NCI-H187 treated with DMSO at 0.1 percent for 48 hours (cell line): ENCODE measurements at places on chromosomes 3 and 15.

DNA sequence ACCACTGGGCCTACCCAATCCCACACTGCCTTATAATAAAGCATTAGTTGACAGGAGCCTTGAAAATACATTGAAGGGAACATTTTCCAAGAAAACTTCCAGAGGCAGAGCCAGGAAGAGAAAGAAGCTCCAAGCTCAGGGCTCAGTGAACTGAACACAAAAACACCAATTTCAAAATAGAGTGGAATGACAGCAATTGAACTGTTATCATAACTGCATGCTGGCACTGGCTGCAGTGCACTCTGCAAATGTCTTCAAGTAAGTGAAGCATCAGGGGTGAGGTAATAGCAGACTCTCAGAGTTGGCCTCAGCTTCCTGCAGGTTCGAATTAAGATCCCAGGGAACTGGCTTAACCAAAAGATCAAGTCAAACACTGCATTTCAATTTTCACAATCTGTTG, 388.0 kb upstream of the WNT5A start:
- DNase-seq, result no peak

DNA sequence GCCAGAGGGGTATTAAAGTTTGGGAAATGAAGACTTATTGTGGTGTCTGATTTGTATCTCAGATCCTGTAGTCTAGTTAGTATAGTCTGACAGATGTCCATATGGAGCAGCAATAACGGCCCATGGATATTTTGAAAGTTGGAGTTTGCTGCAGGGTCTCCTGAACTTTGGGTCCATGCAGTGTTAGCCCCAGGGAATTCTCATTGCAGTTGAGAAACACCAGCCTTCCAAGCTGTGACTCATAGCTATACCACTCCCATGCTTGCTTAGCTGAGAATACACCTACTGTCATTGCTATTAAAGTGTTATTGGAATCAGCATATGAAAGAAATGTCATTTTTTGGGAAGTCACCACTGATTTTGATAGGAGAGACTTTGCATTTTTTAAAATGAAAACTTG, 29.2 kb downstream of the TMOD2 start:
- DNase-seq, result no peak

GRCh38 chr3:186077466-186077865, 31.4 kb downstream of the ETV5 start:
- no peak for DNase-seq

- no peak for DNase-seq
Observed at GRCh38 chr15:53625260-53625659, 134.2 kb downstream of the WDR72 start.

- no peak for DNase-seq
Observed at GRCh38 chr3:45793482-45794176, 2.7 kb downstream of the SLC6A20 start.

- no peak for DNase-seq
Observed at GRCh38 chr15:73480050-73480449, 37.1 kb downstream of the REC114 start.

DNA sequence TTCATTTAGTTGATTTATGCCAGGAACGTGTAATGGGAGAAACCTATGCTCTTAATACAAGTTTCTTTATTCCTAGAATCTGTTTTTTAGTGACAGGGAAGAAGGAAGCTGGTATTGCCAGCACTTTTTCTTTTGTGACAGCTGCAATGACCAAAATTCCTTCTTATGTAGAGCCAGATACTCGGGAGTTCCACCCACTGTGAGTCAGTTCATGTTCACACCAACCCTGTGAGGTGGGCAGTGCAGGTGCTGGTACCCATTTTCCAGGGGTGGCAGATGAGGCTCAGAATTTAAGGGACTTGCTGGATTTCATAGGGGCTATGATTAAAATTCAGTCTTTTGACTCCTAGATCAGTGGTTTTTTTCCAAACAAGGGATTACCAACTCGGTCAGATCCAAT, 34.7 kb downstream of the OXNAD1 start:
- DNase-seq, result no peak

- DNase-seq, result no peak
Observed at GRCh38 chr15:91853948-91854638, 585 bp downstream of the SLCO3A1 start.

DNA sequence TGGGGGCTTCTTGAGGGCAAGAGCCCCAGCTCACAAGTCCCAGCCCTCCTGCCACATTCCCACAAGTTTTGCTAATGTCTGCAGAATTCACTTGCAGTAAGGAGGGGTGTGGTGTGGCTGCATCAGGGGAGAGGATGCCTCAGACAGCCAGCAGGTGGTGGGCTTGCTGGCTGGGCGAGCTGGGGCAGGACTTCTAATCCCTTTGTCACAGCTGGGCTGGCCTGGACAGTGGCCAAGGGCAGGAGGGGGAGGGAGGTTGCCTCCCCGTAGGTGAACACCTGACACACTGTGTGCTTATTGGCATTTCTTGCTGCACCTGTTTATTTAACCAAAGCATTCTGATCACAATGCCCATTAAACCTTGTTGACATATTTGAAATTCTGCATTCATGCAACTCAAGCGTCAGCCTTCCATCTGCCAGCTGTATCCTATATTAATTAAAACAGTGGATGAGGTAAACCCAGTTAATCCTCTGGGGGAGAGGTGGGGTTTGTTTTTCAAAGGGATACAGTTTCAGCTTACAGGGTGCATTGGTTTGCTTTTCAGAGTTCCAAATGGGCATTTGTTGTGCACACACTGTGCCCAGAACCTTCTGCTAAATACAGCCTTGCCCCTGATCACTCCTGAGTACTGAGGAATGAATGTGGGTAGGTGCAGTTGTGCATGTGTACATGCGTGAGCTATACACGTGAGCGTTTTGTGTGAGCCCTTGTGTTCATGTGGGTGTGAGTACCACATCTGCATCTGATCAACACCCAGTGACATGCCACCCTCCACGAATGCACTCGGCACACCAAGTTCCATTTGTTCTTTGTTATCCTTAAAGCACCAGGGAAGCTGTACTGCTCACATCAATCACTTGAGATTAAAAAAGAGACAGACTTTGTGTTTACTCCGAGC, 268.7 kb downstream of the XXYLT1 start:
- DNase-seq, result peak; percentile 25

DNA sequence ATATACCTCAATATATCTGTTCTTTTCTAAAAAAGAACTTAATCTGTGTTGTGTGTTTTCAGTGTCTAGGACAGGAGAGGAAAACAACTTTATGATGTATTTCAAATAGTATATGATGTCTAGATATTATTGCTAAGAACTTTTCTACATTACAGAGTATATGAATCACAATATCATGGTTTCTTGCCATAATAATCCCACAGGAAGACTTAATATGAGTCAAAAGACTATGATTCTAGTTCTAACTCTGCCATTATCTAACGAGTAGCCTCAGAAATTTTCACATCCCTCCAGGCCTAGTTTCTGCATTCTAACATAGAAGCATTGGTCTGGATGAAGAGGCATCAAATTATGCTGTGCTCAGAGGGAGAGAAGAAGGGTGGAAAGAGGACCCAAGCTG, 107.7 kb upstream of the SPRED1 start:
- DNase-seq, result no peak

DNA sequence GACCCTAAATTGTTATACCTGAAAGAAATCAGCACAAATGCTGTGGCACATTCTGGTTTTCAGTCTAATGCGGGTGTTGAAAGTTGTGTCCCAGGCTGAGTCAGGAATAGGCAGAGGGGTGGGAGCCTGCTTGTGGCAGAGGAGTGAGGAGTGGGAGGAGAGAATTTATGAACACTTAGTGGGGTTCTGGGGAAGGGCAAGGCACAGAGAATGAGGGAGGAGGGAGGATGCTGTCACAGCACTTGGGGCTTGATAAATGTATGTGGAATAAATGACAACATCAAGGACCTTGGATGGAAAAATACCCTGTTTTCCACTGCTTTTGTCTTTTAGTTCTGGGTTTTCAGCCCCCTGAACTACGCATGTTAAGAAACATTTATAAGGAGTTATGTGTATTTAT, 49.3 kb downstream of the ZNF621 start:
- DNase-seq, result no peak

DNA sequence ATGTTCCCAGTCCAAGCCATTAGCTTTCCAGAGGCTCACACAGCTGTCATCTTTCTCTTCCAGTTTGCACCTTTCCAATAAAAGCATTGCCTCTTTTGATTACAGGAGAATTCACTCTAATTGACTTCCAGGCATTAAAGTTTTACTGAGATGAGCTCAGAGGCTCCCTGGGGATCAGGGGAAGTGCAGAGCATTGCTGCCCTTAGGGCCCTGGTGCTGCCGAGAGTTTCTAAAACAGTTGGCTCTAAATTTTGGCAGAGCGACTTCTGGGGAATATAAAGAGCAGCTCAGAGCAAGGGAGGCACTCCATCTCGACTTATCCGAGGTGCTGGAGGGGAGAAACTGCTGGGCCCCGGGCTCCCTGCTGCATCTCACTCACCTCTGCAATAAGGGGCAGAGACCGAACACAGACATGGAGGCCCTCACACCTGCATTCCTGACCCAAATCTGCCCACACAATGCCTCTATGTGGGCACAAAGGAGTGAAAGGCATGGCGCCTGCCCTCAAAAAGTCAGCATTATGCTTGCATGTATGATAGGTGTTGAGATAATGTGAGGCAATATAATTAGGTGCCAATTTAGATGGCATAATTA, 61.7 kb downstream of the SCN11A start:
- no peak for DNase-seq

DNA sequence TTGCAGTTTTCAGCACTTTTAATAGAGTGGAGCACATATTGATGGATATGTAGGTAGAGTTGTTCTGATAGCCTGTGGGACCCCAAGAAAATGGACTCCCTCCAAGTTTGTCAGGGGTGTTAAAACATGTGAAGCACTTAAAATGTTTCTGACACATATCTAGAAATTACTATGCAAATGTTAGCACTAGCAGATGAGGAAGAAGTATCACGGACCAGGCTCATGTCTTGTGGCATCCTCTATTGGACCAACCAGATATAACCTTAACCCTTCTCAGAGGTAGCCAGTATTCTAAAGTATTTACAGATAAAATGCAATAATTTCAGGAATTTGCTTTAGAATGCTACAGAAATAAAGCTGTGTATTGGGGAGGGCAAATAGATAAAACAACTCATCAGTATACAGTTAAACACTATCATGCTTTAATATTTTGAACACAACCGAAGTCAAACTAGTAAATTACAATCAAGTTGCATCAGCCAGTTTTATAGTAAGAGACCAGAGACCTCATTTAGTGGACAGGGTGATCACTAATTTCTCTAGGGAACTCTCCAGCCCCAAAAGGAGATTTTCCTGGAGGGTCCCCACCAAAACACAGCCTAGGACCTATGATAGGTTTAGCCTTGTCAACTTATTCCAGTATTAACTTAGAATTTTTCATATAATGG, 57.2 kb upstream of the FBN1 start:
- DNase-seq, result no peak

- DNase-seq, result no peak
Observed at GRCh38 chr15:65470866-65471265, 46.6 kb downstream of the DPP8 start.

- no peak for DNase-seq
Observed at GRCh38 chr3:183252118-183252782, 803 bp upstream of the B3GNT5 start.

DNA sequence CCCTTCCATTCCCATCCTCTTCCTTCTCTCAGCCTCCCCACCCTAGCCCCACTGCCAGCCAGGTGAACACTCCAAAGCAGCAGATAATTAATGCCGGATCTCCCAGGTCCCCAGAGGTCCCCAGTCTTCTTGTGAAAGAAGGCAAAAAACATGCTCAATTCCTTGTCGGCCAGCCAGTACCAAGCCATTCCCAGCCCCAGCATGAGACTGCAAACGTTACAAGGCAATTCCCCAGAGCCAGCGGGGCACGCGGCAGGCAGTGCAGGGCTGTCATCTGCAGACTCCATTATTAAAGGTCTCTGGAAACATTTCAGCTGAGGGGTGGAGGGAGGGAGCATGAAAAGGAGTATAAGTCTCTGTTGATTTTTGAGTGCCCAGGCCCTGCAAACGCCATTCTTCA, 117.8 kb downstream of the XXYLT1 start:
- DNase-seq, result no peak

- DNase-seq, result no peak
Observed at GRCh38 chr3:126780666-126781065, 76.6 kb downstream of the CHCHD6 start.

- no peak for DNase-seq
Observed at GRCh38 chr3:179794355-179794754, 141.5 kb downstream of the USP13 start.

GRCh38 chr3:32432711-32433530, 41.3 kb downstream of the CMTM7 start:
- DNase-seq, result no peak

GRCh38 chr3:155248531-155249187, 44.8 kb downstream of the STRIT1 start:
- DNase-seq, result no peak

- no peak for DNase-seq
Observed at GRCh38 chr3:17135696-17136095, 250.9 kb downstream of the PLCL2 start.

GRCh38 chr3:180922242-180922641, 9.8 kb downstream of the FXR1 start:
- no peak for DNase-seq

- no peak for DNase-seq
Observed at GRCh38 chr3:25396686-25397085, 31.4 kb upstream of the RARB start.

- no peak for DNase-seq
Observed at GRCh38 chr3:9673082-9673481, 23.8 kb downstream of the MTMR14 start.

DNA sequence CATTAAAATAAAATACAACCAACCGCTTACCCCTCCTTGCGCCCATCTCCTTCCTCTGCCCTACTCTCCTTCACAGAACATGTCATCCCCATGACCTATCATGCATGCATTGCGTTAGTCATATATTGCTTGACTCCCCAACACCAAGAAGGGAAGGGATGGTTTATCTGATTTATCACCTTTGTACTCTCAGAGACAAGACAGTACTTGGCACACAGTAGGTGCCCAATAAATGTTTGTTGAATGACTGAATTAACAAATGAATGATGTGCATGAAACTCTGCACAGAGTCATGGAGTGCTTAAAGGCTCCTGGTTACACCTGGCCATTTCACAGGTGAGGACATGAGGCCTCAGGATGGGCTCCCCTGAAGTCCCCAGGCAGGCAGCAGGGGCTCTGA, 59.7 kb downstream of the IQSEC1 start:
- no peak for DNase-seq

- no peak for DNase-seq
Observed at GRCh38 chr3:73789825-73790444, 165.2 kb upstream of the PDZRN3 start.
